ENCODE measurements at places on chromosomes 16 and 17.

DNA sequence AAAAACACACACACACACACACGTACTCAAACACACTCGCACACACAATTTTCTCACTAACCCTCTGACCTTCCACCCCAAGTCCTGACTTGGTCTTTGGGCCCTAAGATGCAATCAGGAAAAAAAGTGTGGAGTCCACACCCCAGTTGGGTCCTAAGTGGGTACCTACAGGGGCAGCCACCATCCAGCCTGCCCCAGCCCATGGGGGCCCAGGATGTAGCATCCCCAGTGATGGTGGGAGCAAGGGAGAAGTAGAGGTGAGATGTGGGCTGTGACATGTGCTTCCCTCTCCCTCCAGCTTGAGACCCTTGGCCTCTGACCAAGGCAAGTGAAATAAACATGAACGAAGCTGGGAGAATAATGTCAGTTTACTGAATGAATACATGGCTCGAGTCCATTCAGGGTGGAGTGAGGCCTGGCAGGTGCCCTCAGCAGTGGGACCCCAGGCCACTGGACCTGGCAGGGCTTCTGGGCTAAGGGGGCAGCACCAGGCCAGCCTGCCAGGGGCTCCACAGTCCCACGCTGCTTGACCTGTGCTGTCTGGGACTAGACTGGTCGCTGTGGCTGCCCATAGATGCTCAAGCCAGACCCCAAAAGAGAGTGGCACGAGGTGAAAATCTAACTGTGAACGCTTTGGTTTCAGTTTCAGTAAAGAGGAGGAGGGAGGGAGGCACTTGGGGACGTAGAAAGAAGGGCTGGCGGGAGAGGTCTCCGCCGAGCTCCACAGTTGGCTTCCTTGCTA is 73.7 kb downstream of the MRC2 start:
- no peak for DNase-seq

DNA sequence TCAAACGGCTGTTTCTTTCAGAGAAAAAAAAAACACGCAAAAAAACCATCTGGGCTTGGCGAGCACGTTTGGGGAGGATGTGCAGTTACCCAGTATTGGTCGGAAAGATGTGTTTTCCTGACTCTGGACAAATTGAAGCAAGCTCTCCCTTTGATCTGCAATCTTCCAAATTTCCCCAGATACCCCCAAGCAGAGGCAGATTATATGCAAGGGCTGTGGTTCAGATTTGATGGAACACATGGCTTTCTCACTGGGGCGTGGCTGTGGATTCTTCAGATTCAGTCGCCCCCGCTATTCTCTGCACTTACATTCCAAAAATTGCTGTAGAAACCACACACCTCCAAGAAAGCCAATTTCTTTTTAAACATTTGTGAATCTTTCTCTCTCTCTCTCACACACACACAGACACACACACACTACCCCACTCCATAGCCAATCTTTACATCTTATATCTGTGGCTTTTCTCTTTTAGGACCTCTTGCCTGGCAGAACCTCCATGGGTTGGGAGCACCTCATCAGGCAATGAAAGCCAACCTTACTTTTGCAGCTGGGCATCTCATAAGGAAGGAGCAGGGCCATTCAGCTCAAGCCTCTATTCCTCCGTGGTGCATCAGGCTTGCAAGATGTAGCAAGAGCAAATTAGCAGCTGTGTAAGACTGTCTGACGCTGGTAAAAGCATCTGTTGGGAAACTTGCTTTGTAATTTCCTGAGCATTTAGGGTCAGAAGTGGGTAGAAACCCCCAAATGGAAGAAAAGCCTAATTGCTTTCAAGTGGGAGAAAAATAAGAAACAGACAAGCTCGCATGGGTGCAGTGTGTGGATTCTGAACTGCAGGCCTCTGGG is 103.9 kb upstream of the FAM20A start:
- DNase-seq: no peak

GRCh38 chr17:73291260-73291801 is 20.5 kb downstream of the CDC42EP4 start:
- DNase-seq: no peak

- no peak for DNase-seq
These were observed 21.3 kb downstream of the ASPA start for GRCh38 chr17:3497101-3497500.

GRCh38 chr17:76710863-76711611 is at the start of gene MXRA7:
TSS of gene MXRA7 (minus strand) at chr17:76710965. CDS start at chr17:76710946, 19 bp downstream.
- DNase-seq: no peak

- DNase-seq: no peak
These were observed 259.0 kb upstream of the MYOCD start for GRCh38 chr17:12406623-12407215.

DNA sequence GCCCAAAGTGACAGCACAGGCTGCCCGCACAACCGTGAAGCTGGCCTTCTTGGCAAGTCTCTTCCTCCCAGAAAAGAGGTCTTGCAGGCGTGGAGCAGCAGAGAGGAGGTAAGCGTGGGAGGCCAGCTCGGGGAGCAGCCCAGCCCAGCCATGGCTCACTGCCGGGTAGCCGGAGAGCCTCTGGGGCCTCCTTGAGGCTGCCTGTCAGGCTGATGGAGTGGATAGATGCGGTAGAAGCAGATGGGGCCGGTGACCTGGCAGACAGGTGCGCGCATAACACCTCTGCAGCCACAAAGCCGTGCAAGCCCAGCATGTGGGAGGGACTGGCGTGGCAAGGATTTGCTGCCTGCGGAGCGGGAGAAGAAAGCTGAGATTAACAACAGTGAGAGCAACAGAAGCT is 17.1 kb upstream of the DOK4 start:
- peak; percentile 70 for DNase-seq

- no peak for DNase-seq
These were observed 59.8 kb upstream of the RPH3AL start for GRCh38 chr17:412211-413015.

DNA sequence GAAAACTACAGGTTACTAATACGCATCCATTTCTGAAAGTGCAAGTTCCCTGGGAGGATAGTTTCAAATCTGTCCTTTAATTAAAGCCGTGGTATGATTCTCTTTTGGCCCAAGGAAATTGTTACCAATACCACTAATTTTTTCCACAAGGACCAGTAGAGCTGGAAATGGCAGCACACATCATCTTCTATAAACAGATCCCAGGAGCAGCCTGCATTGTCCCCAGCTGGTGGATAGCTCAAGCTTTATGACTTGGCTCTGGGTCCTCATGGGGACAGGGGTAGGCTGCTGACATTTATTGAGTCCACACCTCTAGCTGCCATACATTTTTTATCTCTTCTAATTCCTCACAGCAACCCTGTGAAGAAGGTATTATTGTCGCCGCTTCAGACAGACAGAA is 35.8 kb upstream of the BHLHA9 start:
- no peak for DNase-seq

DNA sequence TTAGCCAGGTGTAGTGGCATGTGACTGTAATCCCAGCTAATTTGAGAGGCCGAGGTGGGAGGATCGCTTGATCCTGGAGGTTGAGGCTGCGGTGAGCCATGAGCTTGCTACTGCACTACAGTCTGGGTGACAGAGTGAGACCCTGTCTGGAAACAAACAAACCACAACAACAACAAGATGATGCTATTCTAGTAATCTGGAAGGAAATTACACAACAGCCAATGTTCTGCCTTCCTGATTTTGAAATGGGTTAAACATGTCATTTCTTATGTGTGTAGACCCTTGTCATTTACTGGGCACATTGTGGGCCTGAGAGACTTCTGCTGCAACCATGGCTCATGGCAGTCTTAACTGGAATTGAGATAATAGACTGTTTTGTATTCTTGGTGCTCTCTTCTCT is 5.9 kb downstream of the COQ7 start:
- DNase-seq: no peak

DNA sequence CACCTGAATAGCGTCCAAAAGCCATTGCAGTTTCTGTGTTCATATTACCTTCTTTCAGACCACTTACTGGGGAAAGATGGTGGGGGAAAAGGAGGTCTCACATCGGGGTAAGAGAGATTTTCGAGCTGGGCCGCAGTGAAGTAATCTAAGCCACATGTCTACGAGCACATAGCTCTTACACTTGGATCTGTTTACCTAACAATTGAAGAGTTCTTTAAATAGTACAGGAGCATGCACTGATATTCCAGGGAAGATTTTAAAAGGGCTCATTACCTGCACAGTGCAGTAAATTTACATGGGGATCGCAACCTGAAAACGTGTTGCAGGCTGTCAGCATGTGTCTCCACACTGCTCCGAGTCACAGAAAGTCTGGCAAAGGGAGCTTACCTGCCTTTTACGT is 12.6 kb downstream of the MAF start:
- no peak for DNase-seq

DNA sequence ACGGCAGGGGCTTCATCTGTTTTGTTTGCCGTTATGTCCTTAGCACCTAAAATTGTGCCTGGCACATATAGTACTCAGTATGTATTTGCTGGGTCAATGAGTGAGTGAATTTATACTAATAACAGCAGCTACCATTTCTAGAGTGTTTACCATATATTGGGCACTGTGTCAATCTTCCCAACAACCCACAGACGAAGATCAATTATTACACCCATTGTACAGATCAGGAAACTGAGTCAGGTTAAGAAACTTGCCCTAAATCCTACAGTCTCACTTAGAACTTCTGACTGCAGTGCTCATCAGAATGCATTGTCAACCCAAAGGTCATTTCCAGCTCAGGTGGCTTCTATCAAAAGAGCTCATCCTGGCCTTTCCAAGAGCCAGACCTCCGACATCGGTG is 44.5 kb upstream of the MEOX1 start:
- no peak for DNase-seq

GRCh38 chr16:57764006-57764340 is 28.4 kb downstream of the KATNB1 start:
- DNase-seq: no peak

- no peak for DNase-seq
These were observed 26.4 kb downstream of the DUS2 start for GRCh38 chr16:68049449-68049848.

GRCh38 chr16:17403156-17403809 is 67.5 kb downstream of the XYLT1 start:
- DNase-seq: no peak

DNA sequence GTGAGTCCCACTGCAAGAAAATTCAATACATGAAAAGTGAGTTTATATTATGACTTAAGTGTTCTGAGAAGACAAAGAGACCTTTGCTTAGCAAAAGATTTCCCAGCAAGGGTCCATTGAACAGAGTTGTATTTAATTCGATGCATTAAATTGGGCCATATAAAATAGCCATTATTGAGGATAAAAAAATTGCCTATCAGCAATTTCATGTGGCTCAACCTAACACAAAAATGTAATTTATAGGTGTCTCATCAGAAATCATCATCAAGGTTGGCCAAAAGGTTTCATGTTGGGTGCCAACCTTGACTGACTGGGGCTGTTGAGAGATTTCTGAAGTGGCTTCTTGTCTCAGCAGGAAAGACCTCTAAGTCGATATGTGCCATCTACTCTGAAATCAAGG is 84.8 kb upstream of the TOX3 start:
- no peak for DNase-seq

DNA sequence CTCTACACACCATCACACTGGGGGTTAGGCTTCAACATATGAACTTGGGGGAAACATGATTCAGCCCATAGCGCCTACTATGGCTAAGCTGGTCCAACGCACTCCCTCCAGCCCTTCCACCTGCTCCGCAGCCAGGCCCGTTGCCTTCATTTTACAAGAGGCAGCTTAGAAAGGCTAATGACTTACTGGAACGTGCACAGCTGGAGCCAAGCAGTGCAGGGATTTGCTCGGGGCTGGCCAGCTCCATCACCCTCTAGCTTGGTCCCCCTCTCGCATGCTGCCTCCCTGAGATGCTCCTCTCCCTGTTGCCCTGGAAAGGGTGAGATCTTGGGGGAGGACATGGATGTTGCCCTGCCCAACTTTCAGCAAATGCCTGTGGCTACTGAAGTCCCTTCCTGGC is 2.8 kb upstream of the CACNG1 start:
- no peak for DNase-seq

DNA sequence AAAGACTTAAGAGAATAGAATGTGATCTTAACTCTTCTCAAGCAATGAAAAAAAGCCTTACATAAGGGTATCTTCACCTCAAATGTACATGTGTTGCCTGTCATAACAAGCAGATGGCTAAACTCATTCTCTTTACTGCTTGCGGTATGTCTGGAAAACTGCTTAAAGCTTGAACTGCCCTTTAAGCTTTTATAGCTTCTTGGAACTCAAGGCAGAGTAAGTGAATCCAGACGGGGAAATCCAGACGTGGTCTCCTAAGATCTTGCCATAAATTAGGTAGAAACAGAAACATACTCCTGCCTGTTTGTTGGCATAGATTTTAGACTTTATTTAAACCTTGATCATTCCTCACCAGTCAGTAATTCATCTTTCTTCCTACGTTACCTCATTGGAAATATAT is 19.6 kb downstream of the CLUAP1 start:
- no peak for DNase-seq

Data from NCI-H2107 (cell line).